ENCODE measurements at places on chromosomes 7 and 10. TPM values are rescaled to one million over a fixed set of nuclear protein-coding genes. Genes with fewer than 3 reads are reported as not detected.

GRCh38 chr7:129615018-129615417 is 3.5 kb downstream of the NRF1 start:
- peaks cover 5% of the 10 kb centered on the region for H3K4me1 ChIP-seq
- H3K27me3 ChIP-seq: no peaks in the 10 kb centered on the region
- H3K27ac ChIP-seq: no peak overlapping the region
- no peaks in the 10 kb centered on the region for H3K36me3 ChIP-seq

DNA sequence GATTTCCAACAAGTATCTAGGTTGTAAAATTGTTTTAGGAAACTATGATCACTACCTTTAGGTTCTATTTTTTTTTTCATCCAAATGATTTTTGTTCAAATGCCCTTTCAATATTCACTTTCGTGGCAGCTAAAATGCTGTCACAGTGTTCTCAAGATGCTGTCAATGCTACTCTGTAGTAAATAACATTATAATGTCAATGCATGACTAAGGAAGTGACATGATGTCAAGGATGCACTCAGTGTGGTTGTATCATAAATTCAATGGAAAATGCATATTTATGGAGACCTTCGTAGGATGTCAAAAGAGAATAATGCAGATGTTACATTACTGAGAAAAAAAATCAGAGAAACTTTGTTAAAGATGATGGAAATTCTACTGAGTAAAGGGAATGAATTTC is 673.8 kb downstream of the ANKRD7 start:
- DNase-seq: no peak
- no peaks in the 10 kb centered on the region for H3K4me1 ChIP-seq
- H3K4me3 ChIP-seq: no peak overlapping the region
- no peaks in the 10 kb centered on the region for H3K27me3 ChIP-seq
- no peak overlapping the region for H3K27ac ChIP-seq
- no peaks in the 10 kb centered on the region for H3K36me3 ChIP-seq

- no peaks in the 10 kb centered on the region for H3K36me3 ChIP-seq
- H3K27ac ChIP-seq: no peak overlapping the region
- no peaks in the 10 kb centered on the region for H3K27me3 ChIP-seq
Measured at GRCh38 chr10:71763352-71764127, 9.8 kb downstream of the VSIR start.

DNA sequence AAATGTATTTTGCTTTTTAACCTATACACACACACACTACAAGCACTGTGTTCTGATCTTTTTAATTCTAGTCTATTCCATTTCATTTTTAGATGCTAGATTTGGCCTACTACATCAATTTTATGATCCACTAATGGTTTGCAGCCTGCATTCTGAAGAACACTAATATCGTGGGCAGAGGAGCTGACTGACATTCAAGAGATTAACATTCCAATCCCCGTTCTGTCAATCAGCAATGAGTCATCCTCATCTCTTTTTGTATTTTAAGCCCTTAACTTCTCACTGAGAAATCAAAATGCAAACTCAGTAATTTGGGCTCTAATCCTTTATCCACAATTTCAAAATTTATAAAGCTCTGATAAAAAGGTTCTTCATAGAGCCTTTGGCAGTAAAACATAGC is 47.1 kb upstream of the GAD2 start:
- H3K27me3 ChIP-seq: no peaks in the 10 kb centered on the region
- H3K4me1 ChIP-seq: no peaks in the 10 kb centered on the region
- DNase-seq: no peak
- no peak overlapping the region for H3K4me3 ChIP-seq
- H3K27ac ChIP-seq: no peak overlapping the region
- H3K36me3 ChIP-seq: no peaks in the 10 kb centered on the region

DNA sequence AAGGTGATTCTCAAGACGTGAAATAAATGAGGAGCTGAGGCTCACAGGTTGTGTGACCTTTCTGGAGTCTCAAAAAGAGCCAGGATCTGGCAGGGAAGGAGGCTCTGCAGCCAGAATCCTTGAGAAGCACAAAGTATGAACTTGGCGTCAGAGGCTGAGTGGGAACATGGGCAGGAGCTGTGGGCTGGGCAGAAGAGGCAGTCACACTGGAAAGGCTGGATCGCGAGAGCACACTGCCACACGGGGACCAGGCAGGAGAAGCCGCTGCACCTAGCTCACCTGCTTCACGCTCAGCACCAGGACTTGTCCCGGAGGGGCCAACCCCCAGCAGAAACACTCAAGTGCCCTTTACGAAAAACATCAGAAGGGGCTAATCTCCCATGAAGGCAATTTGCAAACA is 535.0 kb downstream of the TNS3 start:
- H3K4me3 ChIP-seq: no peak overlapping the region
- peaks cover 8% of the 10 kb centered on the region for H3K4me1 ChIP-seq
- no peak for DNase-seq

- DNase-seq: no peak
- H3K27me3 ChIP-seq: no peaks in the 10 kb centered on the region
- no peak overlapping the region for H3K4me3 ChIP-seq
- H3K4me1 ChIP-seq: no peaks in the 10 kb centered on the region
- H3K36me3 ChIP-seq: no peaks in the 10 kb centered on the region
Measured at GRCh38 chr7:42567051-42567450, 330.0 kb upstream of the GLI3 start.

Gene GIMAP8
- 25.0 TPM for total RNA-seq

Gene AUTS2
- total RNA-seq: 65.8 TPM

Gene NT5C2
- total RNA-seq: 178 TPM
